ENCODE measurements at places on chromosomes 12 and 14. TPM values are rescaled to one million over a fixed set of nuclear protein-coding genes. Genes with fewer than 3 reads are reported as not detected.

The NOXRED1 gene
- not detected for total RNA-seq

- no peak for DNase-seq
These were observed 53.3 kb upstream of the CDKN3 start for GRCh38 chr14:54343272-54344121.

GRCh38 chr14:98906123-98906995 lies 365.6 kb downstream of the BCL11B start:
- no peak for DNase-seq

DNA sequence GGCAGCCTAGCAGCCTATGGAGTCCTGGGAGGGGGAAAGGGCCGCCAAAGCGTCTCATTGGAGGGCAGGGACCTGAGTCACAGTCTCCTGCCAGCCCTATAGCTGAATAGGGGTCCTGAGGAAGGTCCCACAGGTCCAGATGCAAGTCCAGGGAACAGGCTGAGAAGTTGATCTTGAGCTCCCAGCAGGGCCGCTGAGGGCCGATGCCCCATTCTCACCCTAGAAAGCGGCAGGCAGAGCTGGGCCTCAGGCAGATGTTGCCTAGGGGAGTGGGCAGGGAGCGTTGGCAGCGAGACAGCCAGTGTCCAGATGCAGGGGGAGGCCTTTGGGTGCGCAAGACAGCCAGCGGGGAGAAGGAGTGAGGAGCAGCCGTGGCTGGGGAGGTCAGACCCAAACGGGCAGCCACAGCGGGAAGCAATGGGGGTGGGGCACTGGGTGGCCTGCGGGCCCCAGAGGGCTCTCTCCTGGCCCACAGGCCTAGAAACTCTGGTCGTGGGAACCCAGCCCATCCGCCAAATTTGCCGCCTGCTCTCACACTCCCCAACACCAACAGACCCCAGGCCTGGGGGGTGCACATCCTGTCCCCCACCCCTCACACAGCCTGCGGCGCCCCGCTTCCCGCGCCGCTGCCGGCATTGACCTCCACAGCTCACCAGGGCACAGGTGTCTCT lies 1.1 kb downstream of the HDAC7 start:
- no peak for DNase-seq

GRCh38 chr12:92085736-92086040 lies 60.0 kb downstream of the BTG1 start:
- no peak for DNase-seq

The BICDL1 gene
- not detected for total RNA-seq

The SSPN gene
- total RNA-seq: 115 TPM

Data from heart right ventricle (tissue), 16 donors.